Karpas-422 (cell line): ENCODE measurements at places on chromosomes 3 and 15. TPM values are rescaled to one million over a fixed set of nuclear protein-coding genes. Genes with fewer than 3 reads are reported as not detected.

The ST8SIA2 gene
- total RNA-seq = 0.11 TPM in 1 of 2 replicates, not detected in the other

The STAB1 gene
- not detected in 2 replicates for total RNA-seq

The SEMA3G gene
- 0.11 TPM in 1 of 2 replicates, not detected in the other for total RNA-seq

The CA12 gene
- total RNA-seq = not detected in 2 replicates

DNA sequence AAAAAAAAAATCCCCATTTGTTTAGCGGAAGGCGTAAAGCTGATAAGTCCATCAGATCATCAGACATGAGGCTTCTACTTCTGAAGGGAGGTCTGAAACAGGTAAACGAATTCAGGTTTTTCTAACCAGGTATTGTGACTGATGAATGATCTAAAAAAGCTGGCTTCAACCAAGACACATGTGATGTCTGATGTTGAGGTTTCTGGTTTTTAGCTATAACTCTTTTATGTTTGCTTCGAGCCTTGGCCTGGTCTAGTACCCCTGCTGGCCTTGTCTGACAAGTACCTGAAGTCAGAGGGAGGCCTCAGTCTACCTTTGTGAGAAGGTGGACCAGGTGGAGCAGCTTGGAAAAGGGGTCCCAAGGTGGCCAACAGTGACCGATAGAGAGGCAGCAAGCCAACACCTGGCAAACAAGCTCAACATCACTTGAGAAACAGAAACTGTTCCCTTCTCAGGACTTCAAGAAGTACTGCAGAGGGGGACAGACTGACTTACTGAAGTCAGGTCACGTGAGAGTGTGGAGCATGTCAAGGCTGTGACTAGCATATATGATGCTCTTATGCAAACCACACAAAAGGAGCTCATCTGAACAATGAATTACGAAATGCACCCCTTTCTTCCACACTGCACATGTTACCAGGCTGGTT lies 33.0 kb upstream of the CA12 start:
- DNase-seq = no peak

DNA sequence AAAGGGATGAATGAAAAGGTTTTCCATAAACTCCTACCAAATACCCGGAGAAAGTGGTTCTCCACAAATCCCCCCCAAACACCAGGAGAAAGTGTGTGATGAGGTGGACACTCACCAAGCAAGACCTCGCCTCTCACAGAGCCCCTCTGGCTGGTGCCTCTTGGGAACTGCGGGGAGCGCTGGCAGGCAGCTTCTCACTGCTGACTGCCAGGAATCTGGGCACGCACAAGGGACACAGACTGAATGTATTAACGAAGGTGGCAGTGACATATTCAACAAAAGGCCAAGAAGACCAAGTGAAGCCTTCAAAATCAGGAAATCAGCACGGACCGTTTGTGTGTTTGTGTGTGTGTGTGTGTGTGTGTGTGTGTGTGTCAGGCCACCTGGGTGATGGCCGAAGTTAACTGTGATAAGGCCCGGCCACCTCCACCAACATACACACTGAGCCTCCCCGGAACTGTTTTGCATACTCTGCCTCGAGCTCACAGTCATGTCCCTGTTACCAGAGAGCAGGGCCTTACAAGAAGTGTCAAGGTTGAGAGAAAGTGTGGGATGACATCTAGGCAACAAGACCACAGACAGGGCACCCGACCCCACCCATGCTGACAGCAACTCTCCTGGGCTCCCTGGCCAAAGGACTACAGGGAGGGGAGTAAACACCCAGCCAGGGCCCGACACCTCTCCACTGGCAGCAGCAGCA lies 18.0 kb downstream of the ATP10A start:
- no peak for DNase-seq

- DNase-seq = no peak
These were observed 19.6 kb upstream of the FGD5 start for GRCh38 chr3:14799146-14799545.

DNA sequence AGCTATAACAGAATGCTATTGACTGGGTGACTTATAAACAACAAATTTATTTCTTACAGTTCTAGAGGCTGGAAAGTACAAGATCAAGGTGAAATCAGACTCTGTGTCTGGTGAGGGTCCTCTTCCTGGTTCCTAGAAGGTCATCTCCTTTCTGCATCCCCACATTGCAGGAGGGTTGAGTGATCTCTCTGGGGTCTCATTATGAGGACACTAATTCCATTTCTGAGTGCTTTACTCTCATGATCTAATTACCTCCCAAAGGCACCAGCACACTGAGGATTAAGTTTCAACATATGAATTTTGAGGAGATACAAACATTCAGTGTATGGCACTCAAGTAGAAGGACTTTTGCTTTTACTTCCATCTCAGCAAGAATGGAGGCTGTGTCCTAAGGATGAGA lies 534.1 kb upstream of the KCNMB2 start:
- DNase-seq = no peak

- no peak for DNase-seq
These were observed 260.7 kb upstream of the CTNNB1 start for GRCh38 chr3:40938591-40938990.

DNA sequence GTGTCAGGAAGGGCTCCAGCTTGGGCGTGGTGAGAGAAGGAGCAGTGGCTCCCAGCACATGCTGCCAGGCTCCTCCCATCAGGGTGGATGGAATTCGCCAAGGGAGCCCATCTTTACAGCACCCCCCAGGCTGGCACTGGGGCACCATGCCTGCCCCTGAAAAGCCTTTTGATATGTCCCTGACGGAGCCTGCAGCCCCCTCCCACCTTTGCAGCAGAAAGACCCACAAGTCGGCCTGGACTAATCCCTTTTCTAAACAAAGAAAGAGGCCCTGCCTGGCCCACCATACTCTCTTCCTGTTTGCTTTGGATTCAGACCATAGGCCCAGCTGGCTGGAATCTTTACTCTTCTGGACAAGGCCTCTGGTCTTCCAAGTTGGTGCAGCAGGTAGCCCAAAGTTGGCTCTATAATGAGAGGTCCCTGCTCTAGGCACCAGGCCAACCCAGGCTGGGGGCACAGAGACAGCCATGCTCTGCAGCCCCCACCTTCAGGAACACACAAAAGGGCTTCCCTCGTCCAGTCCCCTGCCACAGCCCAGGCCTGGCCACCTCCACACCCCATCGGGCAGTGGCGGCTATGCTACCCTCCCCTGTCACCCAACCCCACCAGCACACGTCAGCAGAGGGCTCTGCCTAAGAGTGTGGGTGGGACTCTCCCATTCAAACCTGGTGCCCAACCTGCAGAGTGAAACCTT lies 5.4 kb downstream of the ANPEP start:
- no peak for DNase-seq

DNA sequence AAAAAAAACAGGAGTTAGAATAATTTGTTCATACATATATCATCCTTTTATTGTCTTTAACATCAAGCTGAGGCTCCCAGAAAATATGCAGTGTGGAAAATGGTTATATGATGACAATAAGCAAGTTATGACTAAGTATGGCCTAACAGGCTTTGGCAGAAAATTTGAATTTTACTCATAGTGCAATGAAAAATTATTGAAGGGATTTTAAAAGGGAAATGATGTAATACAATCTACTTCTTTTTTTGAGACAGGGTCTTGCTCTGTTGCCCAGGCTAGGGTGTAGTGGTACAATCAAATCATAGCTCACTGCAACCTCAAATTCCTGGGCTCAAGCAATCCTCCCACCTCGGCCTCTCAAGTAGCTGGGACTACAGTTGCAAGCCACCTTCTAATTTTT lies 78.7 kb downstream of the FAIM start:
- peak; percentile 57 for DNase-seq
